ENCODE measurements at places on chromosomes 6 and 20.

DNA sequence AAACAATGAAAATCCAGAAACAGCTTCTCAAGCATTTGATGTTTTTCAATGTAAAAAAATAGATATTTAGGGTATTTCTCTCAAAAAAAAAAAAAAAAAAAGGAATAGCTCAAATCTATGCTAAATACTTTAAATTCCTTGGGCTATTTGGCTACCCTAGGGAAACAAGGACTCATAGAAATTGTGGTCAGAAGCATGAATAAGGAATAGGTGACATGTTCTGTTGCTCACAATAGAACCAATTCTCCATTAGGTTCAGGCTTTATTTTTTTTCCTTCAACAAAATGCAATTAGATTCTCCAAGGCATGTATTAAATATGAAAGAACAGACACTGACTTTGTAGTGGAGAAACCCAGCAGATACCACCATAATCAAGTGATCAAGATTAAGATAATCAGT is 904.3 kb upstream of the FLRT3 start:
- DNase-seq: peak; percentile 36

DNA sequence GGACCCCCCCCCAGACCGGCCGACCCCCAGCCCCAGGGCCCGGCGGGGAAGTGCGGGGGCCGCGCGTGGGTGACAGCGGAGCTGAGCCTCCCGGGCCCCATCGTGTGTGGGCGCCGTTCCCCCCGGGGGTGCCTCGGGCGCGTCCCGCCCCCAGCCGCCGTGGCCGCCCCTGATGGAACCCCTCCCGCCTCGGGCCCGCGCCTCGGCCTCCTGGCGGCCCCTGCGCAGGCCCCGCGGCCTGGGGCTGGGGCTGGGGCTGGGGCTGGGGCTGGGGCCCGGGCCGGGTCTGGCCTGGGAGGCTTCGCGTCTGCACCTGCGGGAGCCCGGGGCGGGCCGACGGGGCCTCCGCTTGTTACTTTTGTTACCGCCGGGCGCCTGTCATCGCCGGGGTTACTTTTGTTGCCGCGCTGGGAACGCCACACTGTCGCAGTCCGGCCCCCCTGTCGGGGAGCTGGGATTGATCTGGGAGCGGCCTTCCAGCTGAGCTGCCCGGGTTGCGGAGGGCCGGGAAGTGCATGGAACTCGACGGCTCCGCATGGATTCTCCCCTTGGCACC is 598 bp downstream of the OGFR start:
- no peak for DNase-seq

DNA sequence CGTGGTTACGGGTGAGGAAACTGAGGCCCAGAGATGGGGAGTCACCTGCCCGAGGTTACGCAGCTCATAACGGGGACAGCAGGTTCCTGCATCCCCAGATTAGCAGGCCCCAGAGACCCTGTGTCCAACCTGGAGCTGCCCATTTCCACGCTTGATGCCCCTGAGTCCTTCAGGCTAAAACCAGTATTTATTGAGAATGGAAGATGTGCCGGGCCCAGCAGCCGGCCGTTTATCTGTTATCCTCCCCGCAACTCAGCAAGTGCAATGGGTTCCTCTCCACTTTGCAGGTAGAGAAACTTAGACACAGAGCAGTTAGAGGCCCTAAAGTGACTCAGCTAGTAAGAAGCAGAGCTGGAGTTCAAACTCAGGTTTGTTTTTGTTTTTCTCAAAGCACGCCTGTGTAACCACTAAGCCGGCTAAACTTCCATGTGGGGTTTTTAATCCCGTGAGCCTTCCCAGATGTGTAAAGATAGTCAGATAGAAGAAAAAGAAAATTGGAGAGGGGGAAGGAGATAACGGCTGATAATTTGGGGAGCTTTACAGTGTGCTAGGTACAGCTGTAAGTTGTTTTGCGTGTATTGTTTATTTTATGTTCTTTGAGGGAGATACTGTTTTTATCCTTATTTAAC is 775 bp downstream of the PFDN4 start:
- DNase-seq: peak; percentile 67

DNA sequence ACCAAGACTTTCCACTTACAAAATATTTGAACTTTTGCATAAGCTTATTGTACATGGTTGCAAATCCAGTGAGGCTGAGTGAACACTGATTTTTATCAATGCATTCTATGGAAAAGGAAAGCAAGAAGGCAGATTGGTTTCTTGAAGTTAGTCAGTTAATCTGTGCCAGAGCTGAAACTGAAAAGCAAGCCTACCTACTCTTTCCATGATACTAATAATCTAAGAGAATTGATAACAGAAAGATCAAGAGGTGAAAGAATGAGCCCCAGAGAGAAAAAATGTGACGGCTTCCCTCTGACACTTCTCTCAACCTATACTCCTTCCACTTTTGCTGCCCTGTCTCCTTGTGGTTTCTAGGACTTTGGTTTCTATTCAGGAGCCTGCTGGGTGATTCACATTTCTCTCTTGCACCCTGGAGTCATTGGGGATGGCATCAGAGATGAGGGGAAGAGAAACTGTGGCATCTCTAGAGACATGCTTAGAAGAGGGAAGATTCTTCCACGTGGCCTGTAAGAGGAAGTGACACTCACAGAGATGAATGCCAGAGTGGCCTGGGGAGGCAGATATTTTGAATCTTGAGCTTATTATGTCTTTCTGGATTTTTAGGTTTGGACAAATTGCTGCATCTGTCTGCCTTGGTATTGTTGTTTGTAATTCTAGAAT is 158.6 kb upstream of the RIMS1 start:
- peak; percentile 50 for DNase-seq

DNA sequence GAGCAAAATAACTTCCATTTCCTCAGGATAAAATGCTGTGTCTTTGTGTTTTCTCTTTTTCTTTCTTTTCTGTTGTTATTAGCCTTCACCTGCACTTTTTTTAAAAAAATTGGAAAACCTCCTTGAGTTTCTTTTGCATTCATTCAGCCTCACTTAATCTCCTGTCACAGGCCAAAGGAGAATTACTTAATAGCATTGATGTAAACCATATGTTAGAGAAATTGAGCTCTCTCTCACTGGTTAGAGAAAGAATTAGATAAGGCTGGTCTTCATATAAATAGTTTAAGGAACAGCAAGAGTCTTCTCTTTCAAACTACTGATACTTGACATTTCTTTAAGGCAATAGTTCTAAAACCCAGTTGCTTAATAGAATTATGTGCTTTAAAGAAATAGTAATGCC is 564.2 kb downstream of the TFAP2B start:
- no peak for DNase-seq

DNA sequence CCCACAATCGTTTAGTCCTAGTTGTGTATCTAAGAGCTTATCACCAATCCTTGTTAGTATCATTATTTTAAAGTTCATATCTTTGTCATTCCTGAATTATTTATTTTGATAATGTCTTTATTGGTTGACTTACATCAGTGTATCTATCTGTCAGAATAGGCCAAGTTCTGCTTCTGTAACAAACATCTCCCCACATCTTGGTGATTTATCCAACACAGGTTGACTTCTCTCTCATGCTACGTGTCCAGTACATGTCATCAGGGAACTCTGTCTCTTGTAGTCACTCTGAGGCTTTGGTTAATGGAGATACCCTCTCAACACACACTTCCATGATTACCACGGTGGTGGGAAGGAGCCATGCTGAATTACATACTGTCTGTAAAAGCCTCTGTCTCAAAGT is 38.4 kb downstream of the BANF2 start:
- DNase-seq: no peak

- no peak for DNase-seq
Observed at GRCh38 chr6:89936177-89936576, 41.9 kb downstream of the GJA10 start.

DNA sequence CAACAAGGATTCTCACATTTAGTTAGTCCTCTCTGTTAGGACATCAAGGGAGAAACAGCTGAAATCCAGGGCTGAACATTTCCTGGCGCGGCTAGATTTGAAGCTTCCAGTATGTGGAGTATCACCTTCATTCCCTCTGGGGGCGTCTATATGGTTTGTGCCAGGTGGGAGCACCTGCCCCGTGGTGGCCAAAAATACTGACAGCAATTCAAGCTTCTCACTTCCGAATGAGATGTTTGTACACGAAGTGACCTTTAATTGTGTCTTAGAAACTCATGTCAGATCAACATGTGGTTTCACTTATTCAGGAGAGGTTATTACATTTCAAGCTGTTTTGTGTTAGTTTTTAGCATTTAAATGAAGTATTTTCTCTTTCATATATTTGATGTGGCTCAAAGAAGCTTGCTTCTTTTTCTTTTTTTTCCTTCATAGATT is 67.3 kb upstream of the ZNF217 start:
- DNase-seq: peak; percentile 57

DNA sequence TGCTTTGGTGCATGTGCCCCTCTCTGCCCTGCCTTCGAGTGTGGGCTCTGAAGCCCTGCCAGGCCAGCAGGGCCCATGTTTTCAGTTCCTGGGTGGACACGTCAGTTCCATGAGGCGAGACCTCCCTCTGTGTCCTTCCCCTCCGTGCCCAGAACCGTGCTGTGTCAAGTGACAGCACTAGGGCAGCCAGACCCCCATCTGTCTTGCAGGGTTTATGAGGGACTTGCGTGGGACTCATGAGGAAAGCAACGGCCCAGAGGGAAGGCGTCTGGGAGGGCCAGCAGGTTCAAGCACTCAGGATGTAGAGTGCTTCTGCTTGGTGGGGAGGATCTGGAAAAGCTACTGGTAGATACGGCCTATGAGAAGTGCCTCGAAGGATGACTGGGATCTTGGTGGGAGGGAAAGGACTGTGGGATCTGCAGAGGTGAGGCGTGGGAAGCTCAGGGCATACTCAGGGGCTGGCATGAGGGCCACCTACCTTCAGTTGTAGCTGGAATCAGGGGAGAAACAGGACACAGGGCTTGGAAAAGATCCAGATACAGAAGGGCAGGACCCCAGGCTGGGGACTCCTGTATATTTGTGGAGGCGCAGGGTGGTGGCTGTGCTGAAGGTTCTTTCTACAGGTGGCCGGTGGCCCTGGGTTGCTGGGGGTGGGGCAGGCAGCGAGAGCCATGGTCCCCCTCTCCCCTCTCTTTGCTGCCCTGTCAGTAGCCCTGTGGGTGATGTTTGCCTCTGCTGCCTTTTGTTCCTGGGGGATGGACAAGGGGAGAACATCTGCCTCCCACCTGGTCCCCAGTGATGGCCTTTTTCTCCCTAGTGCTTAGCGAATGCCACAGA is 5.5 kb downstream of the NPEPL1 start:
- DNase-seq: no peak

DNA sequence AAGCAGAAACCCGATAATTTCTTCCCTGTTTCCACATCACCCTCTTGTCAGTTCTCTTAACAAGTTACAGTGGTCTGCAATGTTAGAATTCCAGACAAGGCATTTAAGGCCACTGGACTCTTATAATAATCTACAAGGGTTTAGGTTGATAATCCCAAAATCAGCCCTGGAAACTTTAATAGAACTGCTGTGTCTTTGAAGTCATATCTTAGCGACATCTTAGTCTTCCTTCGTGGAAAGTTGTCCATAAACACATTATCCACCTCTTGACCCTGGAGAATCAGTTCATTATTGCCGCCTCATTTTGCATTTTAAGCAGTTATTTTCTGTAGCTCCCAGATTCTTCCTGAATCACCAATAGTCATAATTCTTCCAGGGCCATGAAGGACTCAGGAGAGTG is 108.6 kb upstream of the PLCB4 start:
- DNase-seq: no peak

GRCh38 chr20:37748015-37748414 is 54.2 kb downstream of the CTNNBL1 start:
- no peak for DNase-seq

DNA sequence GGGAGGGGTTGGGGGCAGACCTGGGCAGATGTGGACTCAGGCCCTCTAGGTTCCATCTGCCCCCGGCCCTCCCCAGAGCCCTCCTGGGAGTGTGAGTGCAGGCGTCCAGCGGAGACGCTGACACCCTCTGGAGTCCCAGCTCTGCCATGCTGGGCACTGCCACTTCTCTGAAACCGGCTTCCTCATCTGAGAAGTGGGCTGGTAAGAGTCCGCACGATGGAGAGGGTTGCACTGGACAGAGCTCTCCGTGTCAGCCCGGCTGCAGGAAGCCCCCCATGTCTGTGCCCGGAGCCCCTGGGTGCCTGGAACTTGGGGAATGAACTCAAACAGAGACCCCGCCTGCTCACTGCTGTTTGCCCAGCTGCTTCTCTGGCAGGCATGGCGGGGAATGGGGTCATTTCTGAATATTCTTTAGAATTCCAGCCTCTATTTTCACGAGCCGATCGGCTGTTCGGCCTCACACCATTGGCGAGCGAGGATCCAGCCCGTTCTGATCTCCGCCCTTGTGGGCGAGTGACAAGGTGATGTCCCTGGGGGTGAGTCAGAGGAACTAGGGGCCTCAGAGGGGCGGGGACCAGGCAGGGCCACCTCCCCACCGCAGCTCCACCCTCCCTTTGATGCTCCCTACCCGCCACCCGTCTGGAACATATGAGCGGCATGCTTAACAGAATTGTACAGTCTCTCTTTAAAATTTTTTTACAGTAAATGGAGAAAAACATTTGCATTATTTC is 47.8 kb upstream of the GATA5 start:
- DNase-seq: no peak

- no peak for DNase-seq
Observed at GRCh38 chr20:51062065-51062464, 39.2 kb upstream of the KCNG1 start.

GRCh38 chr6:16993396-16993795 is 108.5 kb upstream of the STMND1 start:
- no peak for DNase-seq

DNA sequence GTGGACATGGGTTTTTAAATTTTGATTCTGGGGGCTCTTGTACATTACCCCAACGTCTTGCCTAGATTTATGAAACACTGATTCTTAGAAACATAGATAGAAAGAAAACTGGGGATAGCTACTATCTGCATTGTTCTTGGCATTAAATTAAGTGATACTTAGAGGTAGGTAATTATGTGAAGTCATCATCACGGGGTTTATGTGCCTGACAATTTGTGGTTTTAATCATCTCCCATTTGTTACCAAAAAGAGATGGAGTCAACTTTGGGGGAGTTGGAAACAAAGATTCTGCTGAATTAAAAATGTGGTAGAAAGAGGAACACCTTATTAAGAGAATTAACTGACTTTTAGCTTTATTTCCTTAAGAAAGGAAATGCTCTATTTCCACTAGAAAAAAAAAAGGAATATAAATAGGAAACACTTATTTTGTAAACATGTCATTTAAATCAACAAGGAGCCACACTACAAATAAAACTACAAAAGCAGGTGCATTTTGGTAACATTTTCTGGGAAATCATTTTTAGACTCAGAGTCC is 5.6 kb downstream of the TNFAIP3 start:
- DNase-seq: no peak

GRCh38 chr6:42877695-42878094 is 1.7 kb upstream of the RPL7L1 start:
- DNase-seq: no peak

DNA sequence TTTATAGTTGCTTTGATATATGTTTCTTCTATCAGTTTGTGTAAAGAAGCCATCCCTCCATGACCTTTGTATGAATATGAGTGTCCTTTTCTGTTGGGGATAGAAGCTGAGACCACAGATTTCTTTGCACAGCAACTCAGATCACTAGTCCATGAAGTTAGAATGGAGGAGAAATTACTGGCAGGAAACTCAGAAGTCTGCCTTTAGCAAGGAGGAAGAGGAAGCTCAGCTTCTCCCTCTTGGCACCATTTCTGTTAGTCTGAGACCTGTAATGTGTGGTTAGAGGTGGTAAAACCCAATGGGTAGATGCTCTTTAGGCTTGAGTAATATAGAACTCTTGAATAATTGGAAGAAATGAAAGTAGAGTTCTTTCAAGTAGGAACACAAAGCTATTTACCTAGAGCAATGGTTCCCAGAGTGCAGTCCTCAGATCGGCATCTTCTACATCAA is 995.3 kb upstream of the FLRT3 start:
- no peak for DNase-seq
